ENCODE measurements at places on chromosomes 2 and 18.
A peak's percentile ranks its signal among the peaks of the same experiment; 100 is the strongest.

GRCh38 chr2:40361478-40361877 is 90.4 kb downstream of the SLC8A1 start:
- DNase-seq, result no peak

- no peak for DNase-seq
Observed at GRCh38 chr2:169015943-169016342, 15.2 kb downstream of the ABCB11 start.

DNA sequence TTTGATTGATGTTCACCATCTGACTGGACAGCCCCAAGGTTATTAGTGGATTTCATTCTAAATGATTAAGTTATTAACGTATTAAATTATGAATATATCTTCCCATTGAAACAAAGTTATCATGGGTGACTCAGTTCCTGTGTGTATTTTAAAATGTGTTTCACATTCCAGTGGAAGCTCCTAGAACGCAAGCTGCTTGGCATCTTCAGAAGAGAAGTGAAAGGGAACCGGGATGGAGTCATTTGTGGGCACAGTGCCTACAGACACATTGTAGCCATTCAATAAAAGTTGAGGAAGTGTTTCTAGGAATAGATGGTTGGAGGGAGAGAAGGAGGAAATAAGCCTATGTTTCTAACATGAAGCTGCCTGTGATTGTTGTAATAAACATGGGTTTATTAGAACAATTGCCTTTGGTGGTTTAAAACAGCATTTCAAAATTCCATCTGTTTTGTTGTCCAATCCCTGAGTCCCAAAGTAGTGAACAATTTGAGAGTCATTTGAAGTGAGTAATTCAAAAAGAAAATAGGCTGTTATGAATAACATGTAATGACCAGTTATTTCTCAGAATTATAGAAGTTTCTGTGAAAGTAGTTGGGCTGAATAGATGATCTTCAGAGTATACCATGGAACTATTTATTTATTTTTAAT is 143.5 kb downstream of the PKP4 start:
- no peak for DNase-seq

GRCh38 chr2:218162814-218163213 is 3.9 kb downstream of the CXCR1 start:
- no peak for DNase-seq

DNA sequence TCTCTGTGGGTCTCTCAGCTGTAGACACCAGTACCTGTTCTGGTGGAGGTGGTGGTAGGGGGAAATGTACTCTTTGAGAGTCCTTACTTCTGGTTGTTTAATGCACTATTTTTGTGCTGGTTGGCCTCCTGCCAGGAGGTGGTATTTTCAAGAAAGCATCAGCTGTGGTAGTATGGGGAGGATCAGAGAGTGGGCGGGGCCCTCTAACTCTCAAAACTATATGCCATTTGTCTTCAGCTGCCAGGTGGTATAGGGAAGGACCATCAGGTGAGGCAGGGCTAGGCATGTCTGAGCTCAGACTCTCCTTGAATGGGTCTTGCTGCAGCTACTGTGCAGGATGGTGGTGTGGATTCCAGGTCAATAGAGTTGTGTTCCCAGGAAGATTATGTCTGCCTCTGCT is 1100.8 kb downstream of the CNTNAP5 start:
- DNase-seq, result no peak

GRCh38 chr18:75638776-75639471 is 211.4 kb upstream of the SMIM21 start:
- DNase-seq, result no peak

DNA sequence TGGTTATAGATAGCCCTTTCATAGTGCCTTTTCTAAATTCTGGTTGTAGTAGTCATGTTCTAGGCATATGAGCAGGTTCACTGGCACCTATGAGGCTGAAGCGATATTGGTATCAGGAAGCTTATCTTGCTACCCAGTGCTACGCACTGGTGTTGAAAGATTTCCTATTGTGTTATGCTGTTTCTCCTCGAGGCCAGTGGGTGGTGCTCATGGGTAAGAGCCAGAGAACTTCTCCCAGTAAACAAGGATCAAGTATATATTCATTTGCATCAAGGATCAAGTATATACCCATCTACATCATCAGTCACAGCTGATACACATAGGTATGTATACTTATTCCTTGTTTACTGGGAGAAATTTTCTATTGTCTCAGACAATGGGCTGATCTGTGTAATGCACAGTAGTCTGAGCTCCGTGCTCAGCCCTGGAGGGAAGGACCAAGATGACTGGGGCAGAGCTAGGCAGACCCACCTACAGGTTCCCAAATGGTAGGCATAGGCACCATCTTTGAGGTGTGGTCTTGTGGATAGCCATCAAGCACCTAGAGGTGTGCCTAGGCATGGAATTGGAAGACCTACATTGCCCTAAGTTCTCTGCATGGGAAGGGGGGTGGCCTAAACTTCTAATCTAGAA is 101.2 kb upstream of the GALNT13 start:
- no peak for DNase-seq

DNA sequence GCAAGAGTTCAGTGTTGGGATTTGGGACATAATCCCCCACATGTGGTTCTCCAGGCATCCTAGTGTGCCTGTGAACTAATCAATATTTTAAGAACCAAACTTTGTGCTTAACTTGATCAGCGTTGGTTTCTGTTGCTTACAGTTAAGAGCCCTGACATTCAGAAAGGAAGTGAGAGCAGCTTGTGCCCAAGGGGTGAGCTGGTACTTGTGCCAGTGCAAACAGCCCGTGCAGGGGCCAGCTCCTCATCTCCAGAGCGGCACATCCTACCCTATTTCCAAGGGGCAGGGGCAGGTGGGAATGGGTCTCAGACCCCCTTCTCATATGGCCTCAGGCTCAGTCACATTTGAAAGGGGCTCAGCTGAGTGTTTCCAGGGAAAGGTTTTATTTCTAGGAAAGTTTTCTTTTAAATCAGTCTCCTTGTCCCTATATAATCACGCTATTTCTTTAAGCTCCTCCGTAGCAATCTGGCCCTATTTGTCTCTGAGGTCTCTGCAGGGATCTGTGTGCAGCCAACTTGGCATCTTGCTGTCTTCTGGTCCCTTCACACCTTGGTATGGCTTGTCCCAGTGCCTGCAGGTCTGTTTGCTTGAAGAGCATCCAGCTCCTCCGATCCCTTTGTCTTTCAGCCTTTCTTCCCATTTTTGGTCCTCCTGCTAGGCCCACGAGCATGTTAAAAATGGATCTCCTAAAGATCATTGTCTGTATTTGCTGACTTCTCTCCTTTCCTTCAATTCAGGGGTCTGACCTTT is 358.9 kb downstream of the HRH4 start:
- peak; percentile 91 for DNase-seq
